ENCODE measurements at places on chromosomes 6 and 20.

DNA sequence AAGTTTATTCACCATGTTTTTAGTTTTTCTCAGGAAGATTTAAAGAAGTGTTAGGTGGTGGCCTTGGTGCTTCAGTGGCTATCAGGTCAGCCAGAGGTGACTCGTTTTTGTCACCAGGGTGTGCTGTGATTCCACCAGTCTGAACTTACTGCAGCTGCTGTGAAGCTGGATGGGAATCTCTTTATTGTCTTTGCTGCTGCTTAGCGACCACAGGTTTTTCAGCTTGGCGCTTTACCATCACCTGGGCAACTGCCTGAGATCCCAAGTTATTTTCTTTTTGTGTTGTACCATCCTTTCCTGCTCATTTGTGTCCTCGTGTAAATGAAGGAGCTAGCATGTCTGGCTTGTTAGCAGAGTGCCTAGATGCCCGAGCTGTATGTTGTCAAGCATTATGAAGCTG lies 146.9 kb downstream of the MACROD2 start:
- DNase-seq, result no peak

DNA sequence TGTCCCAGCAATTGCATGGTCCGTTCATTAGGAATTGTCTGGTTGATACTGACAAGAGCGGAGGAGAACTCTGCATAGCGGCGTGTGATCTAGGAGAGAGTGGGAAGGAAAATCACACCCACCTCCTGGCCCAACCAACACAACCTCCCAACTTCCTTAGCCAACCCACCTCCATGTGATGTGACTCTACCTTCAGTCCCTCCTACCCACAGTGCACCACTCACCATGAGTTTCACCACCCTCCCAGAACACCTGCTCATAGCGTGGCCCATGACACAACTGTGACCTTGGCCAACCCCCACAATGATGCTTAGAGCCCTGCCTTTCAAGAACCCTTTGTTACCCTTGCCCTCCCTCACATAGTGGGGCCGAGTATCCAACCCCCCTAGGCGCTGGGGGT lies 7.7 kb downstream of the VPS52 start:
- DNase-seq, result no peak

DNA sequence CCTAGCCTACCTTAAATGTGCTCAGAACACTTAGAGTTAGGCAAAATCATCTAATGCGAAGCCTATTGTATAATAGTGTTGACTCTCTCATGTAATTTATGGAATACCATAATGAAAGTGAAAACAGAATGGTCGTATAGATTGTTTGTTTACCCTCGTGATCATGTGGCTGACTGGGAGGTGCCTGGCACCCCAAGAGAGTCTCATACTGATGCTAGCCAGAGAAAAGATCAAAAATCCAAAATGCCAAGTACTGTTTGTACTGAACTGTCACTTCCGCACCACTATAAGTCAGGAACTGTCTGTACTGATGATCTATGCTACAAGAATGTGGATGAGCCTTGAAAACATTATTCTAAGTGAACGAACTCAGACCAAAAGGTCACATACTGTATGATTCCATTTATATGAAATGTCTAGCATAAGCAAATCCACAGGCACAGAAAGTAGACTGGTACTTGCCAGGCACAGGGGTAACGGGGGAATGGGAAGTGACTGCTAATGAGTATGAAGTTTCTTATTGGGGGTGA lies 22.4 kb downstream of the ZMYND8 start:
- no peak for DNase-seq

DNA sequence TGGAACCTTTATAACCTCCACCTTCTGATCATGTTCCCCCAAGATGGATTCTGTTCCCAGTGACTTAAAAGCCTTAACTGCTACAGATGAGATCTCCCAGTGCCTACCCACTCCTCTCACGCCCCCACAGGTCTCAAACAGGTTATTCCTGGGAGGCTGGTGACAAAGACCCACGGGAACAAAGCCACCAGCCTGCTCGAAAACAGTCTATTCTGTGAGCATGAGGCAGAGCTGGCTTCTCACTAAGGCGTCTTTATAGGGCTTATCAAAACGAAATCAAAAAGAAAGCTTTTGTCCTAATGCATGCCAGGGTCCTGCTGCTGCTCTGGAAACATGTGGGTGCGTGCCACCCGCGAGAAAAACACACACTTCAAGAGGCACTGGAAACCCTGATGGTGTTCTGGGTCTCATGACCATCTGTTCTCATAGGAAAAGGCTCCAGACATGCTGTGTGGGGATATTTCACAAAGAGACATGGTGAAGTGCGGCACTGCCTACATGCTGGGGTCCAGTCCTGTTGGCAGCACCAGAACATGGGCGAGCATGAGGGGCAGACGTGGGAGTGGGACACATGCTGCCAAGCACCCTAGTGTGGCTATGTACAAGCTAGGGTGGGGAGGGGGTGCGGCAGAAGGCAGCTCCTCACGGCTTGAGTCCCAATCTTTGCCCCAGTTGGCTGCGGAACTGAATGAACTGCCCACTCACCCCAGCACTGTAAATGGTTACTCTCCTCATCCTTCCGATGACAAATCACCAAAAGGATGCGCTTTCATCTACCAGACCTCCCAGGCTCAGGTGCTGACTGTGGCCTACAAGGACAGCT lies 2.1 kb downstream of the FKBP1A start:
- no peak for DNase-seq

- no peak for DNase-seq
Observed at GRCh38 chr20:43430265-43431133, 27.2 kb upstream of the SRSF6 start.

- DNase-seq, result no peak
Observed at GRCh38 chr6:91366781-91367180, 779.9 kb upstream of the MAP3K7 start.

GRCh38 chr6:107121266-107121665 lies 6.0 kb upstream of the BEND3 start:
- DNase-seq, result no peak

DNA sequence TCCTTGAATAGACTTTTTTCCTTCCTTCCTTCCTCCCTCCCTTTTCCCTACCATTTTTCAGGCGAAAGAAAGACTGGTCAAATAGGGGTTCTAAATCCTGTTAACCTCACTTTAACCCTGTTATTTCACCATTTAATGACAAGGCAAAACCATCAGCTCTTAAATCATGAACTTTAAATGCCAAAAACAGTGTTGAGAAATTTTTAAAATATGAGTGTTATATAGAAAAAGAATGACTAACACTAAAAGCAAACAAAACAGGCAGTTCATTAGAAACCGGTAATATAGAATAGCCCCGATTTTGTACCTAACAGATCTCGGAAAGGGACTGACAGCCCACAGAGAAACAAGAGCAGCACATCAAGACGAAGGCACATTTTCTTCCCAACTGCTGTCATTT lies 57.4 kb upstream of the CEP85L start:
- no peak for DNase-seq

DNA sequence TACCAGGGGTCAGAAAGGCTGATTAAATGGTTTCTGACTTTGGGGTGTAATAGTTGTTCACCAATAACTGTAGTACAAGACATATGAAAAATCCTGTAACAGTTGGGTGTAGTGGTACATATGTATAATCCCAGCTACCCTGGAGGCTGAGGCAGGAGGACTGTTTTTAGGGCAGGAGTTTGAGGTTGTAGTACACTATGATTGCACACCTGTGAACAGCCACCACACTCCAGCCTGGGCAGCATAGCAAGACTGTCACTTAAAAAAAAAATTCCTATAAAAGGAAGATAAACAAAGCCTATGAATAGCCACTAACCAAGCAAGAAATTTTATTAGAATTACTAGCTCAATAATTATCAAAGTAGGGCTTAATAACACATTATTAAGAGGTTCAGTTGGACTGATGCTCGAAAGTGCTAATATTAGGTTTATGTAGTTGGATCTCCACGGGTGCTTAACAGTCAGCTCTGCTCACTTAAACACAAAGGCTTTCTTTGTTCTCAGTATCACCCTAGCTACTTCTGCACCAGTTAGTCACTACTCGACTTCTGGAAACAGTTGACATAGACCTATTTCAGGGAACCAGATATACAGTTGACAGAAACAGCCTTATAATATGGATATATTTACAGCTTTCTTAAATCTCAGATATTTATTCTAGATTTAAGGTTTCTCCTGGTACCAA lies 113.0 kb downstream of the MTFR2 start:
- DNase-seq, result no peak

DNA sequence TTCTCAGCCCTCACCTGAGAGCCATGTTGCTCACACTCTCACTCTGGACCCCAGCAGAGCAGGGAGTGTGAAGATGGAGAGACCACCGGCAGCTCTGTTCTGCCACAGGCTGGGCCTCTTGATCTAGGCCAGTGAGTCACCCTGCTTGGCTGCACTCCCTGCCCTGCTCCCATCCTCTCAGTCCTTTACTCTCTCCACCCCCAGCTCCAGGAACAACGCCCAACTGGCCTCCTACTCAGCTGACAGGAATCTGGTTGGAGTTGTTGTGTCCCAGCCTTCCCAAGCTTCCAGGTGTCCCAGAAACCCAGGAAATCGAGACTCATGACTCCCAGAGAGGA lies at the start of gene PSORS1C1:
Gene PSORS1C1, plus strand, starts transcription at position 260 of the 338 bp plus-strand sequence. CDS start 14,833 bp downstream, outside the sequence.
- no peak for DNase-seq

DNA sequence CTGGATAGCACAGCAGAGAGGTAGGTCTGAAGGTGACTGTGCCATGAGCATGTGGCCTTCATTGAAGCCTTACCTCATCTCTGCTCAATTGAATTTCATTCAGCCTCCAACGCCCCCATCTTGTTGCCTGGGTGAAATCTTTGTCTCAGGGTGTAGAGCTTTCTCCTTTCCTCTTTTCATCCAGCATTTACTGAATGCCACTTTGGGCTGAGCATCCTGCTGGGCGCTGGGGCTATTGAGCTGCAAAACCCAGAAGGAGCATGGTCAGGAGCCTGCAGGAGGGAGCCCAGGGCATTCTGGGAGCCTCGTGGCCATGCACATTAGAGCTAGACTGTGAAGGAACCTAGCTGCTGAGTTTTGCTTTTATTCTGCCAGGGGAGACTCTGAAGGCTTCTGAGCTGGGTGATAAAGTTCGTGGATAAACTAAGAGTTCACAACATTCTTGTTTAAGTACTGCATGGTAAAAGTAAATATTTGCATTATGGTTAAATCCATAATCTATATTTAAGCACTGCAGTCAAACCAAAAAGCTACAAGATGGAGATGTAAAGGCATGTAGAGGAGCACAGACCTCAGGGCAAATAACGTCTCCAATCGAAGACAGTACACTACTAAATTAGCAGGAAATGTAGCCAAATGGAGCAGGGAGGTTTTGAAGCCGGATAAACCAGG lies 13.2 kb upstream of the ASXL1 start:
- DNase-seq, result no peak

DNA sequence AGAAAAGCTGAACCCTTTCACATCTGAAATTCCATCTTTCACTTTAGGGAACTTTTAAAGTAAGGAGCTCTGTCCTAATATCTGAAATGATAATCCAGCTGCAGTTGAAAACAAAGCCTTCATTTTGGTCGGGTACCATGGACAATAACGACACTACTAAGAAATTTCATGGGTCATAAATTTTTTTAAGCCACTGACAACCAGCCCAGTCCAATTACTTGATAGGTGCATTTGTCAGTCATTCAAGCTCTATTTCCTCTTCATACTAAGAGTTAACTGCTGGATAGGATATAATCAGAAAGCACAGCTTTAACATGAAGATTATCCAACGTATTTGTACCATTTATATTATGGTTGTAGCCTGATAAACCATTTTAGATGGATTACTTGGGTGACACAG lies 52.5 kb downstream of the MMUT start:
- DNase-seq, result no peak

DNA sequence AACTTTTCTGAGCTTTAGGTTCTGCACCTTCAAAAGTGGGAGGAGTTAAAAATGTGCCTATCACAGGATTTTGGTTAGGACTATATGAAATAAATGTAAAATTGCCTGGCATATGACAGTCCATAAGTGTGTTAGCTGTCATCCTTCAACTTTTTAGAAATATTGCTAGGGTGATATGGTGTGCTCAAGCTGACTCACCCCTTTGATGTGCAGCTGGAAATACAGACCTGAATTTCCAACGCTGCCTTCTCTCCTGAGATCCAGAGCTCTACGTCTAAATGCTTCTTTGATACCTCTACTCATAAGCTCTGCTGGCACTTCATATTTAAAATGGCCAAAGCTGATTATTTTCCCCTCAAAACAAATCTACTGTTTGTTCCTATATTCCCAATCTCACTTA lies 2.7 kb downstream of the SLC35B3 start:
- no peak for DNase-seq

- DNase-seq, result no peak
Observed at GRCh38 chr20:12698817-12699216, 310.0 kb upstream of the SPTLC3 start.

DNA sequence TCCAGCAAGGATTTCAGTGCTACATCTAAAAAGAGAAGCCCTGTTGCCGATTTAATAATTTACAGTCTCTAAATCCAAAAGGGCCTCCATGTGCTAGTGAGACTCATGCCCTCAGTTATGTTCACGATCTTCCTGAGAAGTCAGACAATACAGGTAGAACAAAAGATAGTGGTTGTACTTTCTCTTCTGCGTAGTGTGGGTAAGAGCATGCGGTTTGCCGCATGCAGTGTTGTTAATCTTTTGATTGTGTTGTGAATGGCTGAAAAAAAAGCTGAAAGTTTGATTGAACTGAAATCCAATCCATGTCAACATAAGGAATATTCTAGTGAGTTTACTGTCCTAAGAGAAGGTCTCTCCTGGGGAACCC lies 74.8 kb upstream of the AGPAT4 start:
- DNase-seq, result no peak

GRCh38 chr6:49522710-49523593 lies 23.2 kb downstream of the GLYATL3 start:
- no peak for DNase-seq

DNA sequence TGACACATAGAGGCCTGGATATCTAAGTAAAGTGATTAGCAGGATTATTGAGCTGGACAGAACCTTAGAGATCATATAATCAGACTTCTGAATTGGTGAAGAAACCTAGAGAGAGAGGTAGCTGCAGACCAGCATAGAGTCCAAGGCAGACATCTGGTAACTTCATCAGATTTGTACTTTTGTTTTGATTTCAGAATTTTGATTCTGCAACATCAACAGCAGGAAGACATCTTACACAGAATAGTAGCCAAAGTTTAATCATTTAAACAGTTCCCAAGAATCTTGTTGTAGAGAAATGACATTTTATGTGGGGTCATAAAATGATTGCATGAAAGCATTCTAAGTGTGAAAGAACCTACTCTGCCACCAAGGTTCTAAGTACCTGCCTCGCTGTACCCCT lies 39.4 kb downstream of the RPRD1B start:
- no peak for DNase-seq

Data from stimulated activated CD8-positive, alpha-beta memory T cell treated with anti-CD3 and anti-CD28 coated beads, Interleukin-15, amount 100 ng/mL, for 4 hours (primary cell).